ENCODE measurements at places on chromosomes 4 and X.

DNA sequence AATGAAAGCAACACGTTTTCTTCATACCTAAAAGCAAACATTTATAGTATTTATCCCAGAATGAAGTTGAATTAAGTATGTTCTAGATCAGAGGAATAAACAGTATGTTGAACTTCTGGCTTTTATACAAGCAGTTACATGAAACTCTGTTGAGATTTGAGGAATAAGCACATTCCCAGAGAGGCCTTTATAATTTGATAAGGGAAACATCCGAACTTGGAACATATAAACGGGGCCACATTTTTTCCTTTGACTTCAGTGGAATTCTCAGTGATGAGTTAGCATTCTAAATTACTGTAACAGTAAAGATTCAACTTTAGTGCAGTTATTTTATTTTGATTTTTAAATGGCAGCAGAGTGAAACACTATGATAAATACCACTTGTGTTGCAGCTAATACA is 119.5 kb downstream of the GLRA3 start:
- DNase-seq = no peak

DNA sequence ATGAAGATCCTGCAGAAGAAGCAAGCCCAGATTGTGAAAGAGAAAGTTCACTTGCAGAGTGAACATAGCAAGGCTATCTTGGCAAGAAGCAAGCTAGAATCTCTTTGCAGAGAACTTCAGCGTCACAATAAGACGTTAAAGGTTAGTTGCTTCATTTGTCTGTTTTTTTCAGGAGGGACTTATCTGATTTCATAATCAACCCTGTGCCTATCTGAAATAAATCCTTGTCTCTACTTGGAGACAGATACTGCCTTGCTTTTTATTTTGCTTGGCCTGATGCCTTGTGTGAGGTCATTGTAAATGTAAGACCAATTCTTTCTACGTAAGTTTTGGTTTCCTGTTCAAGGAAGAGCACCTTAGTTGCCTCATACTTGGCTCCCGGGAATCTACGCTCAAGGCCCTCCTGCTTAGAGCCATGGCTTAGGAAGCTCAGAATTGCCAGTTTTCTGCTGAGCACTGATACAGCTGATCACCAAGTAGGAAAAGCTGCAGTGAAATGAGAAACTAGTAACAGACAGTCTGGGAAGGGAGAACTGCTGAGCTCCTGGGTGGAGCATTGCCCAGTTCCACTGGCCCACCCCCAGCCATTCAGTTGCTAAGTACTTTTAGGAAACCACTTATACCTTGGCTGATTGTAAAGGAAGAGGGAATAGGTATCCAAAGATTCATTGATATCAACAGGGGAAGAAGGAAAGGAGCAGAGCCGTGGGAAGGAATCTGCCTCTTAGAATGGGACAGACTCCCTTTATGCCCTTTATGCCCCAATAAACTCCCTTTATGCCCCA is 41.8 kb downstream of the RBBP7 start:
- DNase-seq = no peak

DNA sequence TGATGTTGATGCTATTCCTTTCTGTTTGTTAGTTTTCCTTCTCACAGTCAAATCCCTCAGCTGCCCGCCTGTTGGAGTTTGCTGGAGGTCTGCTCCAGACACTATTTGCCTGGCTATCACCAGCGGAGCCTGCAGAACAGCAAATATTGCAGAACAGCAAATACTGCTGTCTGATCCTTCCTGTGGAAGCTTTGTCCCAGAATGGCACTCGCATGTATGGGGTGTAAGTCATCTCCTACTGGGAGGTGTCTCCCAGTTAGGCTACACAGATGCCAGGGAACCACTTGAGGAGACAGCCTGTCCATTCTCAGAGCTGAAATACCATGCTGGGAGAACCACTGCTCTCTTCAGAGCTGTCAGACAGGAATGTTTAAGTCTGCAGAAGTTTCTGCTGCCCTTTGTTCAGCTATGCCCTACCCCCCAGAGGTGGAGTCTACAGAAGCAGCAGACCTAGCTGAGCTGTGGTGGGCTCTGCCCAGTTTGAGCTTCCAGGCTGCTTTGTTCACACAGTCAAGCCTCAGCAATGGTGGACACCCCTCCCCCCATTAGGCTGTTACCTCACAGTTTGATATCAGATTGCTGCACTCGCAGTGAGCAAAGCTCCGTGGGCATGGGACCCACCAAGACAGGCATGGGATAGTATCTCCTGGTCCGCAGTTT is 74.9 kb downstream of the SPIN3 start:
- DNase-seq = no peak

GRCh38 chr4:52112411-52112810 is 61.3 kb downstream of the SPATA18 start:
- no peak for DNase-seq

DNA sequence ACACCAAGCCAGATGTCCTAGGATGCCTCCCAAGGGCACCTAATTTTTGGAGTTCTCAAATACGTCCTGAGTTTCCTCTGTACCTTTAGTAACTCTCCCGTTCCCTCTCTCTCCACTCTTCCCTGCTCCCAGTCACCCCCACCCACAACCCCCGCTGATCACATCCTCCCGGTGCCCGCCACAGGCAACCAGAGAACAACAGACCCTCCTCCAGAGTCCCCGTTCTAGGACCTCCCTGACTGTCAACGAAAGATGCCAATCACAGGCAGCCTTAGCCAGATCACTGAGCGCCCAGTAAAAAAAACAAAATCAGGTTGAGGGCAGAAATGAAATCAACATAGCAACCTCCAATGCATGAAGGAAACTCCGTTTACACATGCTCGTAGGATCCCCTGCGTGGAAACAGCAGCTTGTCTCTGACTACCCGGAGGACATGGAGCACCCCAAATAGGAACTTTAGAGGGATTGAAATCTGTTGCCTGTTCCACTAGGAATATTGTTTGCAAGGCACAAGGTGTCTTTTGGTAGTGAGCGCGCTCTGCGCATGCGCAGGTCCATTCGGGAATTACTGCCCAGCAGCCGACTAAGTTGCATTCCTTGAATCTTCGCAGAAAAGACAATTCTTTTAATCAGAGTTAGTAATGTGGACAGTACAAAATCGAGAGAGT is at the start of gene GABRB1:
GABRB1 (plus strand) TSS at position 557 of the 668 bp plus-strand sequence.
- DNase-seq = no peak

DNA sequence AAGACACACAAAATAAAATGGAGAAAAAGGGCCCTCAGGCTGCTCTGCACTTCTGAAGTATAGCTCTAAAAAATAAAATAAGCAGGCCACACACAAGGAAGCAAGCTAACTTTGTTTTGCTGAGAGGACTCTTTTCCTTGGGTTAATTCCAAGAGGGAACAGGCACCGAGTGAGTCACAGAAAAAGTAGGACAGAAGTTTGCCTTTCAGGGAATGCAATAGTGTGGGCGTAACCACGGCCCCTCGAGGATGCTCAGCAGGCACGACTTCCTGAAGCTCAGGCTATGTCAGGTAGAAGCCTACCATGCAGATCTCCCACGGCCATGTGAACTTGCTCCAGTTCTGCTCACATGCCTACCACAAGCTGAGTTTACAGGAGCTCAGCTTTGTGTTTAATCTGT is 22.1 kb downstream of the PPP1R2C start:
- DNase-seq = no peak

DNA sequence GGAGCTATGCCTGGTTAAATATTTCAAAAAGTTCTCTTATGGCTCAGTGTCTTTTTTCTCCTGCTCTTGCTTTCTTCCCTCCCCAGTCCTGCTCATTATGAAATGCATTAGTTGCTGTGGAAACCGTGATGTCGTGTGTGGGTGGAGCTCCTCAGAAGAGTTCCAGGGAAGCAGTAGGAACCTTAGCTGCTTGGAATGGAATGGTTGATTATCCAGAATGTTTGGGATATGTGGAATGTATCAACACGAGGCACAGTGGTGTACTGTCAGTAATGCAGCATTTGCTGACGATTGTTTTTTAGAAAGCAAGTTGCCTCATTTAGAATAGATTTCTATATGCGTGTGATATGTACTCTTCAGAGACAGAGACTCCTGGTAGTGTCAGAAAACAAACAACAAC is 333.2 kb downstream of the ARHGAP10 start:
- no peak for DNase-seq

DNA sequence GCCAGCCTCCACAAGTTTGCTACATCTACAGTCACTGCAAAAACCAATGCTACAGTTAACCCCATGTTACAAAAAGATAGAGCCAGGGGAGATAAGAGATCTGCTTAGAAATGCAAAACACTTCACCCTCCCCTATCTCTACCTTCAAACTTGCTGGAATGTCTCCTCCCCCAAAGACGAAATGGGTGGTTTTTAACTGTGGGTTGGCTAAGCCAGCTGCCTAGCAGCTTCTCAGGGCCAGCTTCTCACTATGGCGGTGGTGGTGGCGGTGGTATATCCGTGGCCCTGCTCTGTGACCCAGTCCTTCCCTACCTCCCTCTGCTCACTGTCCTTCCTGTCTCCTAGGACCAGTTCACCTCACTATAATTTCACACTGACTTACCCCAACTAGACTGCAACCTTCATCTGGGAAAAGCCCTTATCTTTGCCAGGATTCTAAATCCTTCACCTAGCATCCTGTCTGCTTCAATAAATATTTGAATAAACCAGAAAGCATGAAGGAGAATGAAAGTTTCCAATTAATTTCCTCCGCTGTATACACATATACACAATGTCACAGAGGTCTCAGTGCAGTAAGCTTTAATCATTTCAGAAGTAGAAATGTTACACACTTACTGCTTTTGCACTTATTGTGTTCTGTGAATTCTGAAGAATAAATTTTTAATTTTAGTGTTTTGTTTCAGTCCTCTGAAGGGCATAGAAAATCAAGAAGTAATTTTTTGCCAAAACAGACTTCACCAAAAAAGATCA is 46.3 kb downstream of the SH3KBP1 start:
- DNase-seq = no peak

GRCh38 chr4:39054497-39054896 is 7.5 kb upstream of the KLHL5 start:
- DNase-seq = no peak

GRCh38 chrX:7280520-7280919 is 132.6 kb upstream of the PUDP start:
- no peak for DNase-seq
